ENCODE measurements at places on chromosomes 16 and 17.
A peak's percentile ranks its signal among the peaks of the same experiment; 100 is the strongest.

GRCh38 chr17:46942441-46943217 is 19.7 kb downstream of the GOSR2 start:
- DNase-seq: peak; percentile 63

- DNase-seq: no peak
These were observed 189.6 kb upstream of the NLRP1 start for GRCh38 chr17:5773816-5774360.

GRCh38 chr17:60134396-60135150 is 15.2 kb upstream of the CA4 start:
- DNase-seq: no peak

- DNase-seq: peak; percentile 39
These were observed 43.4 kb upstream of the CRHR1 start for GRCh38 chr17:45740553-45741330.

- DNase-seq: no peak
These were observed 57.2 kb downstream of the KANSL1 start for GRCh38 chr17:46135879-46136563.

DNA sequence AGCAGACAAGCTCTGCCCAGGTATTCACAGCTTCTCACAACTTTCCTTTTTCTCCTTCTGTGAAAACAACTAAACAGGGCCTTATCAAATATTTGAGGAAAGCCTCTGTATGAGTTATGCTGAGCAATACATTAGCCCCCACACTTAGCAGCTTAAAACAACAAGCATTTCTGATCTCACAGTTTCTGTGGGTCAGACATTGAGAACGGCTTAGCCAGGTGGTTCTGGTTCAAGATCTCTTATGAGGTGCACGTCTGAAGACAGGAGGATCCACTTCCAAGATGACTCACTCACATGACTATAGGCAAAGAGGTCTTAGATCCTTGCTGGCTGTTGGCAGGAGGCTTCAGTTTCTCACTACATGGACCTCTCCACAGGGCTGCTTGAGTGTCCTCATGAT is 181.4 kb upstream of the WSCD1 start:
- DNase-seq: no peak
